ENCODE measurements at places on chromosomes 11 and 22.

DNA sequence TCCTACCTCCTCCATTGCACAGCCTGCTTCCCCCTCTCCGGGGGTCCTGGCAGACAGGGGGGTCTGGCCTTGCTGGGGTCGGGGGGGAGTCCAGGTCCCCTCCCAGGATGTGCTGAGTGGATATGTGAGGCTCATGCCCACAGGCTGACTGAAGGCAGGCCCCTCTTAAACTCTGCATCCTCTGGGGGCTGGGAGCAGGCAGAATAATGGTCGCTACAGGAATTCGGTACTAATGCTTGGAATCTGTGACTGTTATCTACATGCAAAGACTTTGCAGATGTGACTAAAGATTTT is 1.6 kb upstream of the SUN2 start:
- DNase-seq: no peak

DNA sequence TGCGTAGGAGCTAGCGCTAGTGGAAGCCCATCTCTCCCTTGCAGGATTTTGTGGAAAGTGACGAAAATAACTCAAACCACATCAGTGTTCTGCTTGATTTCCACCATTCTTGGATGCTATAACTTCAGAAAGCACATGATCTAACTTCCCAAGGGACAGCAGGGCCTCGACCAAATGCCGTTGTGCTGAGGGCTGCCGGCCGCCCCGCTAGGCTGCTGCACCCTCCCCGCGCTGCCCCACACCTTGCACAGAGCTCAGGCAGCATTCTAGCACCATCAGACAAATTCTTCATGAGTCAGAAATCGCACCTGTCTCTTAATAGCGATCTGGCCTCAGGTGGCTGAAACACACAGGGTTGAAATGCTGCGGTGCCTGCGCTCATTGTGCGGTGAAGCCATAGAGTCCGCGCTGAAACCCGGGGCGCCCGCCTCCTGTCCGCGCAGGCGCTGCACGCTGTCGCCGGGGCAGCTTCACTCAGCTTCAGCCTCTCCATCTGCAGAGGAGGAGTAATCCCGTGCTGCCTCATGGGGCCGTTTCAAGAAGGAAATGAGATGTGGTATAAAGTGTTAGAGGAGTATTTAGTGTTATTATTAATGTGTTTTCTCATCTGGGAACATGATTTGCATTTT is 59.2 kb upstream of the B3GAT1 start:
- DNase-seq: peak; percentile 60

- DNase-seq: peak; percentile 68
These were observed 9.1 kb downstream of the FLRT1 start for GRCh38 chr11:64044730-64045393.

DNA sequence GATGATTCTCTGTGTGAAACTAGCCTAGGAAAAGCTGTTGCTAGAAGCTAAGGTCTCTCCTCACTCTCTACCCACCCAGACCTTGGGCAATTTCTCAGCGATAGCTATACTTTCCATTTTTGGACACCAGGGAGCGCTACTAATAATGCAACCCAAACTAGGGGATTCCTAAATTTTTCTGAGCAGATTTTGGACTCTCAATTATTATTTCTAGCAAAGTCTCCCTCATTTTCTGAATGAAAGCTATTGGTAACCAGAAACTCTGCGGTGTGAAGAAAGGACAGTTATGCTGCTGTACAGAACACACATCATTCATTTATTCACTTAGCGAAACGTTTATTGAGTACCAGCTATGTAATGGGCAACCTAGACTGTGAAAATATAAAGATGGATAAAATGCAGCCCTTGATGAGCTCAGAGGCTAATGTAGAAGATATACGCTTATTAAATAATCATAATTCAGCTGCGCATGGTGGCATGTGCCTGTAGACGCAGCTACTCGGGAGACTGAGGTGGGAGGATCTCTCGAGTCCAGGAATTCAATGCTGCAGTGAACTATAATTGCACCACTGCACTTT is 6.1 kb upstream of the STIM1 start:
- no peak for DNase-seq

DNA sequence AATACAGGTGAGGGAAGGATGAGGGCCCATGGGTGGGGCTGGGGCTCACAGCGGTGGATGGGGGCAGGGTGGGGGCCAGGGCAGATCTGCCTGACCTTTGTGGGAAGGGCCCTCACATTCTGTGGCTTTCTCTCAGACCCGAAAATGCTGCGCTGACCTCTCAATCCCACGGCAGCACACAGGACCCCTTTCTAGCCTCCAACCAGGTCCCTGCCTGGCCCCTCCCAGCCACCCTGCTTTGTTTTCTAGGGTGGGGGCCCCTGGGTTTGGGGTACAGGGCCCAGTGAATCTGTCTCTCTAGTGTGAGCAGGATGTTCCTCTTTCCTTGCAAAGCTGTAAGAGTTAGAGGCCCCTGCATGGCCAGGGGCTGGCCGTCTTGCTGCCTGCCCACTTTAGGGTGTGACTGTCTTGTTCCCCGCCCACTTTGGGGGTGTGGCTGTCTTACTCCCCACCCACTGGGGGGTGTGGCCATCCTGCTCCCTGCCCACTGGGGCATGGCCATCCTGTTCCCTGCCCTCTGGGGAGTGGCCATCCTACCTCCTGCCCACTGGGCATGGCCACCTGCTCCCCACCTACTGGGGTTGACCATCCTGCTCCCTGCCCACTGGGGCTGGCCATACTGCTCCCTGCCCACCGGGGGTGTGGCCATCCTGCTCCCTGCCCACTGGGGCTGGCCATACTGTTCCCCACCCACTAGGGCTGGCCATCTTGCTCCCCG is 11.5 kb downstream of the PARVG start:
- no peak for DNase-seq

- no peak for DNase-seq
These were observed 314.0 kb downstream of the NTM start for GRCh38 chr11:131684111-131685060.

GRCh38 chr22:26953012-26953883 is 295.9 kb downstream of the MIAT start:
- DNase-seq: no peak

- DNase-seq: no peak
These were observed 43.6 kb downstream of the IGF2 start for GRCh38 chr11:2095542-2095941.

DNA sequence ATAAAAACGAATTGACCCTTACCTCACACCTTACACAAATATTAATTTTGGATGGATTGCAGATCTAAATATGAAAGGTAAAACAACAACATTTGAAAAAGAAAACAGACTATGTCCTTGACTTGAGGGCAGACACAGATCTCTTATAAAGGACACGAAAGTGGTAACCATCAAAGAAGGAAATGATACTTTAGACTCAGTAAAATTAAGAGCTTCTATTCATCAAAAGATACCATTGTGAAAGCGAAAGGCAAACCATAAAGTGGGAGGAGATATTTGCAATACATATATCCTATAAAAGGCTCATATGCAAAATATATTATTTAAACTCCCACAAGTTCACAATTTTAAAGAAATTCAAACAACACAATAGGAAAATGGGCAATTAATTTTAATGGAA is 5.0 kb downstream of the HEPACAM start:
- DNase-seq: no peak

- no peak for DNase-seq
These were observed 8.1 kb upstream of the TOP3B start for GRCh38 chr22:21990445-21991303.

- DNase-seq: no peak
These were observed 14.8 kb upstream of the INCENP start for GRCh38 chr11:62108971-62109404.

DNA sequence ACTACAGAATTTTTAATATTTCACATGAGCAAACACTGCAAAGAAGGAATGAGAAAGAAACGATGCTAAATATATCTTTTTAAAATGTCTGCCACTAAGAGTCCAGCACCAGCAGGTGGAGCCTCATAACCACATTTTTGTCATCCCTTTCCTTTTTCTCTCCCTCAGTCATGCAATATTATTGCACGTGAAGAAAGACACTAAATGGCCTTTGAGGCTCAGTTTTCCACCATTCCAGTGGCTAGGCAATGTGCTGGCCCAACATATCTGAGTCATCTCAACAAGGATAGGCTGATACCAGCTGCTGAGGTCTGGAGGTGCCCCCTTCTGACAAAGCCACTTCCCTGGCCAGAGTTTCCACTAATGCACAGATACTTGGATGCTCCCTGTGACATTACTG is 1.8 kb downstream of the ALKBH8 start:
- no peak for DNase-seq

GRCh38 chr11:132078264-132079076 is 708.1 kb downstream of the NTM start:
- DNase-seq: no peak

GRCh38 chr11:75867778-75868374 is 52.9 kb downstream of the UVRAG start:
- no peak for DNase-seq

- DNase-seq: no peak
These were observed 19.8 kb upstream of the SLC29A2 start for GRCh38 chr11:66391322-66391721.

DNA sequence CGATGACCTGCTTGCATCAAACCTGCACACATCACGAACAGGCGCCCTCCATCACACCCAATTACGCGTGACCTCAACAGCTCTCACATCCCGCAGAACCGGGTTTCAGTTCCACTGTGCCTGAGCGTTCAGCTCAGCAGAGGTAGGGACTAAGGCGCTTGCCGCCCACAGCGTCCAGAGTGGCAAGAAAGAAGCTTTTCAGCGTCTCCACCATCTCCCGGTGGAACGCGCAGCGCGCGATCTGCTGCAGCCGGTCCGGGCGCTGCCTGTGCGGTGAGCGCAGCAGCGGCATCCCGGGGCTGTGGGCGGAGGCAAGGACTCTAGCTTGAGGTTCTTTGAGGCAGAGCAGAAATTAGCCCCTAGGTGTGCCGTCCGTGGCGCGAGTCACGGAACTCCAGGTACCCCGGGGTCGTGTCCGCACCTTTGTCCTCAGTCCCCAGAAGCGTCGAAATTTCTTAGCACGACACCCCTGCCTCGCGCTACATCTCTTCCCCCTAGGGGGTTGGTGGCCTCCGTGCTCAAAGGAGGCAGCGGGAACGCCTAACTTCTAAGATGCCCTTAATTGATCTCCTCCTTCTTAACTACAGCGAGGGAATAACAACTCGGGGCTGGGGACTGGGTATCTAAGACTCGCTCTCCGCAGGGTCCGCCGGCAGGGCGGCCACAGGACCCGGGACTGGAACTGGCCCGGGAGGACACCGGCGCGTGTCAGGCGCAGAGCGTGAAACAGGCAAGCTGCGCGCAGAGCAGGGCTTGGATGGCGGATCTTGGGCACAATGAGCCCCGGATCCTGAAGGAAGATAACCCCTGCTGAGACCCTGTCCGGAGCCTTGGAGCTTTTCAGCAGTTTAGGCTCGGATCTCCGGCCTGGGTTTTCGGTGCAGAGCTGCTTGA is 1.7 kb upstream of the CALCA start:
- DNase-seq: no peak

DNA sequence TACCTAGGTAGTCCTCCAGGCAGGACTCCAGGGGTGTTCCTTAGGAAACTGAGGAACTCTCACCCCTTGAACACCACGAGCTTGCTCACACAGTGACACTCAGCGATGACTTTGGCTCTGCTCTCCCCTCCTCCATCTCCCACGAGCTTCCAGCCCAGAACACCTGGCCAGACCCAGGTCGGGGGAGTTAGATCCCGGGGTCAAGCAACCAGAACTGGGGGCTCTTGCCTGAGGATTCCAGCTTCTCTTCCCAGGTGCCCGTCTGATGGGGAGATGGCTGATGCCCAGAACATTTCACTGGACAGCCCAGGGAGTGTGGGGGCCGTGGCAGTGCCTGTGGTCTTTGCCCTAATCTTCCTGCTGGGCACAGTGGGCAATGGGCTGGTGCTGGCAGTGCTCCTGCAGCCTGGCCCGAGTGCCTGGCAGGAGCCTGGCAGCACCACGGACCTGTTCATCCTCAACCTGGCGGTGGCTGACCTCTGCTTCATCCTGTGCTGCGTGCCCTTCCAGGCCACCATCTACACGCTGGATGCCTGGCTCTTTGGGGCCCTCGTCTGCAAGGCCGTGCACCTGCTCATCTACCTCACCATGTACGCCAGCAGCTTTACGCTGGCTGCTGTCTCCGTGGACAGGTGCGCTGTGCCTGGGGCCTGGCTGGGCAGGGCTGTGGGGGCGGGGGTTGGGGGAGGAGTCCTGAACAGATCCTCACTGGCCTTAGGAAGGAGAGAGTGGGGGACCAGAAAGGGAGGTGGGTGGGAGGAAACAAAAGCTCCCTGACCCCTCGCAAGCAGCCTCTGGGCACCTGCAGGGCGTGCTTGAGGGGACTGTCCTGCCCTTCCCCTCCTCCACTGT is at the start of gene GALR3:
Gene GALR3, plus strand, starts transcription at position 249 of the 852 bp plus-strand sequence. Its CDS starts 25 bp downstream, at position 274.
- no peak for DNase-seq

GRCh38 chr11:132943357-132943705 is 589.0 kb downstream of the OPCML start:
- DNase-seq: no peak

GRCh38 chr11:526192-526591 is 9.2 kb downstream of the HRAS start:
- no peak for DNase-seq

GRCh38 chr11:10605941-10606381 is 37.5 kb upstream of the LYVE1 start:
- no peak for DNase-seq

- no peak for DNase-seq
These were observed 122.3 kb downstream of the RCN1 start for GRCh38 chr11:32213223-32213622.

All from frontal cortex (tissue), 4 donors.